Activated CD8-positive, alpha-beta T cell treated with anti-CD3 and anti-CD28 coated beads for 36 hours (primary cell): ENCODE measurements at places on chromosomes 1 and 21. TPM values are rescaled to one million over a fixed set of nuclear protein-coding genes. Genes with fewer than 3 reads are reported as not detected.

GRCh38 chr1:162649583-162649982 lies 17.3 kb downstream of the DDR2 start:
- no peak overlapping the region for H3K4me3 ChIP-seq
- DNase-seq = no peak
- H3K4me1 ChIP-seq = no peaks in the 10 kb centered on the region
- H3K36me3 ChIP-seq = no peaks in the 10 kb centered on the region
- peaks cover 6% of the 10 kb centered on the region for H3K27me3 ChIP-seq

DNA sequence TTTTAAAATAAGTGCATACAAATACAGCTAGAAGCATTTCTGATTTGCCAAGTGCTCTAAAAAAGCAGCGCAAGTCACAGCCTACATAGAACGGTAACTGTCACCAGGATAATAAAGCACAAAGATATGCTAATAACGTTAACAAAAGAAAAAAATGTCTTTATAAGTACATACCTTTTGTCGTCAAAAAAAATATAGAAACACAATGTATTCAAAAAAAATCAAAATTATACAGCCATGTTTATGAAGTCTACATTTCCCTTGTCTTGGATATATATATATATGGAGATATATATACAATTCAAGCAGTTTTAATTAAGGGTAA lies 3.2 kb downstream of the IRF2BP2 start:
- H3K4me3 ChIP-seq = peak overlapping the region; percentile 87
- DNase-seq = no peak
- peak overlapping the region; percentile 98 for H3K27ac ChIP-seq
- peaks cover 61% of the 10 kb centered on the region for H3K36me3 ChIP-seq

- H3K27ac ChIP-seq = no peak overlapping the region
- H3K4me1 ChIP-seq = no peaks in the 10 kb centered on the region
- DNase-seq = no peak
- no peak overlapping the region for H3K4me3 ChIP-seq
These were observed 25.4 kb upstream of the VWA5B1 start for GRCh38 chr1:20265250-20265649.

Gene ABCB10
- 32.1 TPM for total RNA-seq

DNA sequence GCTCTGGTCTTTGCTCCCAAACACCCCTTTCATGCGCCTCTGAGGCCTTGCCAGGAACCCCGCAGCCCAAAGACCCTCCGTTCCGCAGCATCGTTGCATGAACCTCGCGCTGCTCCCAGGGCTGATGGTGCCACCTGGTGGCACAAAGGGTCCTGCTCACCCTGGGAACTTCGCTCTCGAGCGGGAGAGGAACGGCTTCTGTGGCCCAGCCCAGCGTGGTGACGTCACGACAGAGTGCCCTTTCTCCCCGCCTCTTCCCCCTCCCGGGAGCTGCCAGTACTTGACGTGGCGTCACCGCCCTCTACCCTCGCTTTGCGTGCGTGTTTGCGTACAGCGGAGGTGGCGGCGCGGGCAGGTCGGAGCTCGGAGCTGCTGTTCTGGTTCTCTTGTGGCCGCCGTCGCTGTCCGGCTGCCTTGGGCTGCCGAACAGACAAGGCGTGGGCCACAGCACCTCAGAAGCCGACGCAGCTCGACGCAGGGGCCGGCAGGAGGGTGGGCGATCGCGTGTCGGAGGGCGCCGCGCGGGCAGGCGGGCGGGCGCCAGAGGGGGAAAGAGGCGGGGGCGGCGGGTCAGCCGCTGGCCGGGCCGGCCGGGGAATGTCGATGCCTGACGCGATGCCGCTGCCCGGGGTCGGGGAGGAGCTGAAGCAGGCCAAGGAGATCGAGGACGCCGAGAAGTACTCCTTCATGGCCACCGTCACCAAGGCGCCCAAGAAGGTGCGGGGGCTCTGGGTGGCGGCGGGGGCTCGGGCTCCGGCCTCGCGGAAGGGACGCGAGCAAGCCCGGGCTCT lies at the start of gene AHCYL1:
Gene AHCYL1, plus strand, starts transcription at position 310 of the 791 bp plus-strand sequence. Its CDS starts 288 bp downstream, at position 598.
- H3K4me3 ChIP-seq = peak within 1 kb of the TSS; percentile 98
- peak; percentile 100 for DNase-seq
- no peaks in the 10 kb centered on the region for H3K27me3 ChIP-seq
- peaks cover 15% of the 10 kb centered on the region for H3K36me3 ChIP-seq
- peaks cover 33% of the 10 kb centered on the region for H3K4me1 ChIP-seq

DNA sequence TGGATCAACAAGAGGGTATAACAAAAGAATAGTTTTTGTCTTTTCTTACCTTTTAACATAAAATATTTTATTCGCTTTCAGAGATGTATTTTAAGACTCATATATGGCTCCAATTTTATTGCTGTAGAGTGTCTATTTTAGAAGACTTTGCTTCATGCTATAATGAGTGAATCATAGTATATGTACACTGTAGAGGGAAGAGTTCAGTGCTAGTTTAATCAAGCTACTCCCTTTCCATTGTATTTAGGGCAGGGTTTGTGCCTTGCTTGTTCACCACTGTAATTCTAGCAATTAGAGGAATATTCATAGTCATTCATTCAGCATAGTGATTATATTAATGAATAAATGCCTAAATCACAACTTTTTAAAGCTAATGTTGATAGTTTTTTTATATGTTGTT lies 78.8 kb downstream of the CEP350 start:
- no peak overlapping the region for H3K4me3 ChIP-seq
- H3K4me1 ChIP-seq = peaks cover 3% of the 10 kb centered on the region
- no peaks in the 10 kb centered on the region for H3K27me3 ChIP-seq
- no peak for DNase-seq
